ENCODE measurements at places on chromosomes 7 and 10.

- DNase-seq: no peak
- peaks cover 2% of the 10 kb centered on the region for H3K36me3 ChIP-seq
- peaks cover 9% of the 10 kb centered on the region for H3K4me1 ChIP-seq
- no peak overlapping the region for H3K27ac ChIP-seq
- no peak overlapping the region for H3K4me3 ChIP-seq
- H3K27me3 ChIP-seq: peaks cover 6% of the 10 kb centered on the region
These were observed 109.0 kb upstream of the SP4 start for GRCh38 chr7:21318916-21319270.

DNA sequence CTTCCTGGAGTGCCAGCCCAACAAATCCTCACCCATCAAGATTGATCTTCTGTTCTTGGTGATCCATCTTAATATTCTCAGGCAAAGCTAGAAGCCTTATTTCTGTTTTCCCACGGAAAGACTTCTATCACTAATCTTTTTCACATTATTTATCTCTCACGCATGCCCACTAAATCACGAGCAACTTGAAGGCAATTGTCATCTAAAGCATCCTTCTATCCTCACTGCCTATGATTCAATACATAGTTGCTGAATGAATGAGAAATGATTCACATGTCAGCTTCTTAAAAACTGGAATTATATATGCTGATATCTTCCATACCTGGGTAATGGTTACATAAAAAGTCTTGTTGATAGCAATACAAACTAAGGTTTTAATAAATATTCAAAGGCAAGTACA, 12.6 kb upstream of the COL1A2 start:
- no peak overlapping the region for H3K27ac ChIP-seq
- H3K4me3 ChIP-seq: no peak overlapping the region
- H3K36me3 ChIP-seq: no peaks in the 10 kb centered on the region

- H3K27me3 ChIP-seq: no peaks in the 10 kb centered on the region
- DNase-seq: no peak
- no peaks in the 10 kb centered on the region for H3K4me1 ChIP-seq
- no peaks in the 10 kb centered on the region for H3K36me3 ChIP-seq
These were observed 307.7 kb downstream of the CDK14 start for GRCh38 chr7:90903841-90904240.

DNA sequence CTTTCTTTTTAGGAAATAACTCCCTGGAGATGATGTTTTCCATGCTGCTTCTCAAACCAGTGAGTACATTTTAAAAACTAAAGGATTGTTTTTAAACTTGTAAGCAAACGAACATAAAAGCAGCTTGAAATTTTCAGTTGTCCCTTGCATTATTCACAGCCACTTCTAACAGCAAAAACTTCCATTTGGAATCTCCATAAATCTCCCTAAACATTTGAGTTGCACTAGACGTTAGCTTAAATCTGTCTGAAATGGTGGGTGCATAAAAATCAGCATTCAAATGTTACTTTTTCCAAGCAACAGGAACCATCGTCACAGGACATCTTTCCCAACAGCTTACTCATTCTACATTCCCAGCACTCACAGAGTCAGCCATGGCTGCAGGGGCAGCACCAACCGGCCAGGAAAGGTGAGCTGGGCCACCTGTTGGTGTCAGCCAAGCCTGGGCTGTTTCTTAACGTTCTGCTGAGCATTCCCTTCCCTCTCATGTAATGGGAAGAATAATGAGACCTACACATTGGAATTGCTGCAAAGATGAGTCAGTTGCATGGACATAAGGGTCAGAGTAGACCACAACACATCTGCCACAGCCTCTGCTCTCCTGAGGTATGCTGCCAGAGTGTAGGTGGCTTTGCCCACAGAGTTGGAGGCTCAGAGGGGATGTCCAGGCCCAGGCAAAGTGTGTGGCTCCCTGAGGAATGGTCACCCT, 163.2 kb downstream of the TNS3 start:
- no peaks in the 10 kb centered on the region for H3K27me3 ChIP-seq
- no peak overlapping the region for H3K4me3 ChIP-seq
- no peak overlapping the region for H3K27ac ChIP-seq
- DNase-seq: no peak

DNA sequence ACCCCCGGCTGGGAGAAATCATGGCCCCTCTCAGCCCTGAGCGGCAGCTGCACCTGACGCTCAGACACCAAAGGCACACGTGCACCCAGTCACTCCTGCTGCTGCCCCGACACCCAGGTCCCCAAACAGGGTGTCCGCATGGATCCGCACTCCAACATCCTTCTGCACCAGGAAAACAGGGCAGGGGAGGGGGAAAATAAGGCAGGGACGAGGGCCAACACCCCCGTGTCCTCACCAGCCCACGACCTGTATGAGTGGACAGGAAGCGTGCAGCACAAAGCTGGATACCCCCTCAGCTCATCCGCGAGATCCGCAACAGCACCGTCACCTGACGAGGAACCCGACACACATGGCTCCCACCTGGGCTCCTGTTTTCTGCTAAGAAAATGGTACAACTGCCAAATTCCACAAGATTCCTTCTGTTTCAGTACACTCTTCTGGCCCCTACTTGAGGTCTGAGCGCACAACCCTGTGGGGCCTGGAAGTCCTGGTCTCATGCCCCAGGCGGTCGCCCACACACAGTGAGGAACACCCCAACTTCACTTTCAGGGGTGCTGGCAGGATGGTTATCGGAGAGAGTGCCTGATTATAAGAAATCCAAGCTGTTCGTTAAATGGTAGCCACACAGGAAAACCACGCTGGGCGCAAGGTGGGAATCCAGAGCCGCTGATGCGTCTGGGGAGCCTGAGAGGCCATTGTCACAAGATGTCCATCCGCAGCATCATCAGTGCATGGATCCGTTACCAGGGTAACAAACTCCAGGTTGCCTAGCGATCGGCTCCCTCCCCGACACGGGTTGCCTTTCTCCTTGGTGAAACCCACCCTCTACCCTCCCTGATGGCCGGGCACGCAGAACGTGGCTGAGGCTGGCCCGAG, 63.6 kb downstream of the ZRANB1 start:
- H3K4me3 ChIP-seq: no peak overlapping the region
- no peak for DNase-seq
- H3K4me1 ChIP-seq: no peaks in the 10 kb centered on the region
- no peak overlapping the region for H3K27ac ChIP-seq
- no peaks in the 10 kb centered on the region for H3K36me3 ChIP-seq

GRCh38 chr7:103524042-103524907, 78.3 kb upstream of the SLC26A5 start:
- no peak overlapping the region for H3K4me3 ChIP-seq
- no peaks in the 10 kb centered on the region for H3K4me1 ChIP-seq
- DNase-seq: no peak
- no peaks in the 10 kb centered on the region for H3K27me3 ChIP-seq
- no peaks in the 10 kb centered on the region for H3K36me3 ChIP-seq

GRCh38 chr7:135200821-135201331, 10.4 kb downstream of the WDR91 start:
- H3K36me3 ChIP-seq: peaks cover 38% of the 10 kb centered on the region
- H3K4me1 ChIP-seq: peaks cover 10% of the 10 kb centered on the region
- no peaks in the 10 kb centered on the region for H3K27me3 ChIP-seq
- H3K27ac ChIP-seq: no peak overlapping the region

DNA sequence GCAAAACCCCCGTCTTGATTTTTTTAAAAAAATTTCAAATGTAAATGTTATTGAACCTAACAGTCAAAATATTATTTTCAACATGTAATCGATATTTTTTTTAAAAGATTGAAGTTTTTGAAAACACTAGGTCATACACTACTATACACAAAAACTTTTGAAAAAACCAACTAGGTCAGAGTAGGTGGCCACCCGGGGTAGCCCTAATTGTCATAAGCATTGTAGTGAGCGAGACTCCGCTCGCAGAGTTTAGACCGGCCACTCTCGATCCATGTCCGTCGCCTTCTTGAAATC, 417 bp downstream of the RFC2 start:
- H3K27ac ChIP-seq: peak overlapping the region; percentile 93
- peaks cover 29% of the 10 kb centered on the region for H3K36me3 ChIP-seq
- H3K27me3 ChIP-seq: no peaks in the 10 kb centered on the region
- H3K4me3 ChIP-seq: peak overlapping the region; percentile 96

DNA sequence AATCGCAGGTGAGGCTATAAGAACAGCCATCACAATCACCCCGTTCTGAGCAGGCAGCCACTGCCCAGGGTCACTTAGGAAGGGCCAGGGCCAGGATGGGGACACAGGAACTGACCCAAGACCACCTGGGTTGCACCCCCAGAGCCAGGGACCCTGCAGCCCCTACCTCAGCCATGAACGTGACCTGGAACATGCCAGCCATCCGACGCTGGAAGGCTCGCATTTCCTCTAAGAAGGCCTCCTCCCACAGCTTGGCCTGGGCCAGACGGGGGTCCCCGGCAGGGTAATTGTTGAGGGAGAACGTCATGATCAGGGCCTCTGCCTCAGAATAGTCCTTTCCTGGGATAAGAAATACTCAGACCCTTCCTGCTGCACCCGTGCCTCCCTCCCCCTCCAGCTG, 5.0 kb downstream of the NPC1L1 start:
- no peaks in the 10 kb centered on the region for H3K4me1 ChIP-seq
- no peak overlapping the region for H3K27ac ChIP-seq
- no peak overlapping the region for H3K4me3 ChIP-seq
- H3K27me3 ChIP-seq: no peaks in the 10 kb centered on the region

Data from T-helper 2 cell treated with Interferon-gamma antibody and Interleukin-4, amounts not matched to agents 5 μg/mL and 100 μg/mL, for 36 hours (primary cell).